ENCODE measurements at places on chromosomes 11 and 22.
A peak's percentile ranks its signal among the peaks of the same experiment; 100 is the strongest.

DNA sequence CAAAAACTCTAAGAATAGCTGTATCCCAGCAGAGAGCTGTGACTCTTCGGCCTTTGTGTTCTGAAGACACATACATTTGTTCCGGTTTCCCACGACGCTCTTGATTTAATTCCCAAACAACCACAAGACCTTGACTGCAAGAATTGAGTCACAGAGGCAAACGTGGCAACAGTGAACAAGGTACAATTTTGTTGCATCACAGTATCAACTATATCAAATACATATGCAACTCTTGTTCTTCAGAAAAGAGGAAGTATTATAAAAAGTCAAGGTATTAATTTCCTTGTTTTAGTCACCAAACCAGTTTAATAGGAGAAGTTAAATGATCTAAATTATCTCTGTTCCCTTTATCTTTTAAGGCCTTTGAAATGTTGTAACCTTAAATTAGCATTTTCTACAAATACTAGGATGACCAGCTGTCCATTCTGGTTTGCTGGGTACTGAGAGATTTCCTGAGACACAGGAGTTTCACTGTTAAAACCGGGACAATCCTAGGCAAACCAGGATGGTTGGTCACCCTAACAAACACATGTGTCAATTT is 11.1 kb downstream of the HPS5 start:
- peak; percentile 16 for DNase-seq

GRCh38 chr22:47111626-47112581 is 349.5 kb downstream of the TBC1D22A start:
- no peak for DNase-seq

GRCh38 chr11:35373284-35373933 is 45.9 kb downstream of the SLC1A2 start:
- no peak for DNase-seq

DNA sequence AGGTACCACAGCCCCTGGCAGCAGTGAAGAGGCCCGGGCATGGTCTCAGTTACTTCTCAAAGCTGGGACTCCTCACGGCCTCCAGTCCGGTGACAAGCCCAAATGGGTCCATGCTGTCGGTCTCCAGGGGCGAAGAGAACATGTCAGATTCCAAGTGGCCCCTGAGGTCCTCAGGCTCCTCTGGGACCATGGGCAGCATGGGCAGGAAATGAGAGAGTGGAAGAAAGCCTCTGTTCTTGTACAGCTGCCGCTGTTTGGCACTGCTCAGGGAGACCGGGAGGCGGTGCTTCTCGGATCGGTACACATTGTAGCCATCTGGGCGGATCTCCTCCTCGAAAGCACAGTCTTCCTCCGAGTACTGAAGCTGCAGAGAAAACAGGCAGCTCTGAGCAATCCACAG is 4.6 kb downstream of the FGF19 start:
- DNase-seq = no peak

DNA sequence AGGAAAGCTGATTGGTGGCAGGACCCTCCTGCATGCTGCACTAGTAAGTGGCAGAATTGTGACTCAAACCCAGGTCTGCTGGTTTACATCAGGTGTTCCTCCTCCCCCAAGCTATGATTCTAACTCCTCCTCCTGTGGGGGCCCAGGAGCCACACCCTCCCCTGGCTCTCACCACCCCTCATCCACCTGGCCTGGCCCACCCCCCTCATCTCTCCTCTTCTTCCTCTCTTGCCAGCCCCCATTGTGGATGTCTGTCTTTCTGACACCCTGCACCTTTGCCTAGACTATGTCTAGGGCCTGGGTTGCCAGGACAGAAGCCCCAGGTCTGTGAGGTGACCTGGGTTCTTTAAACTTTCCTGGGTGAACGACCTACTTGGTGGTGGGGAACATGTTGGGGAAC is 59.9 kb downstream of the GRIK4 start:
- DNase-seq = no peak

- peak; percentile 85 for DNase-seq
Observed at GRCh38 chr11:118838905-118839553, 44.7 kb upstream of the CXCR5 start.

- no peak for DNase-seq
Observed at GRCh38 chr11:36432738-36433137, 77.3 kb downstream of the TRAF6 start.

DNA sequence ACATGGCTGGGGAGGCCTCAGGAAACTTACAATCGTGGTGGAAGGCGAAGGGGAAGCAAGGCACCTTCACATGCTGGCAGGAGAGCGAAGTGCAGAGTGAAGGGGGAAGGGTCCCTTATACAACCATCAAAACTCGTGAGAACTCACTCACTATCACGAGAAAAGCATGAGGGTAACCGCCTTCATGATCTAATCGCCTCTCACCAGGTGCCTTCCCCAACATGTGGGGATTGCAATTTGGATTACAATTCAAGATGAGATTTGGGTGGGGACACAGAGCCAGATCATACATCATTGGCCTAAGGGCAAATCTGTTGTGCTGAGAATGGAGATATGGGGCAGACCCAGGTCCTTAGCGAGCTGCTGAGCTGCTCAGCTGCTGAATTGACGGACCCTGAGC is 13.1 kb downstream of the C1QTNF6 start:
- no peak for DNase-seq

DNA sequence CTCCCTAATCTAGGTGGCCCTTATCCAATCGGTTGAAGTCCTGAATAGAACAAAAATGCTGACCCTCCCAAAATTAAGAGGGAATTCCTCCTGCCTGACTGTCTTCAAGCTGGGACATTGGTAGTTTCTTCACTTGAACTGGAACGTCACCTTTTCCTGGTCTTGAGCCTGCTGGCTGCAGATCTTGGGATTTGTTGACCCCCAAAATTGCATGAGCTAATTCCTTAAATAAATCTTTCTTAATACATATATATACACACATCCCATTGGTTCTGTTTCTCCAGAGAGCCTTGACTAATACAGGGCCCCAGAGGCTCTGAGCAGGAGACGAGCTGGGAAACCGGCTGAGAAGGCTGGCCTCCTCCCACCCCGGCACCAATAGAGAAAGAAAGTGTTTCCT is 46.2 kb downstream of the TRIM29 start:
- no peak for DNase-seq

DNA sequence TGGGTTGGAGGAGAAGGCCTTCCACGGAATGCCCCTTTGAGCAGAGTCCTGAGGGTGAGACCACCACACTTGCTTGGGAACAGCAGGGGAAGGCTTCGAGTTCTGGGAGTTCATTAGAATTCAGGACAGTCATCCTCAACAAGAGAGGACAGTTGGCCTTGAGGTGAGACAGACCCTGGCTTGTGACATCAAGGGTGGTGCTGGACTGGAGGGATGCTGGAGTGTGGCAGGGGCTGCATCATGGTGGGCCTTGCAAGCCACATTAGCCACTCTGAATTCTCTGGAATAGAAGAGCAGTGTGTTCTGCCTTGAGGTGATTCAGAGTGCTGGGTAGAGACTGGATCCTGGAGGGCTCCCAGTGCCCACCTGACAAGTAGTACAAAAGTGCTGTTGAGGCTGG is 26.3 kb downstream of the APLP2 start:
- no peak for DNase-seq

GRCh38 chr22:28064920-28065319 is 145.9 kb upstream of the PITPNB start:
- DNase-seq = no peak

DNA sequence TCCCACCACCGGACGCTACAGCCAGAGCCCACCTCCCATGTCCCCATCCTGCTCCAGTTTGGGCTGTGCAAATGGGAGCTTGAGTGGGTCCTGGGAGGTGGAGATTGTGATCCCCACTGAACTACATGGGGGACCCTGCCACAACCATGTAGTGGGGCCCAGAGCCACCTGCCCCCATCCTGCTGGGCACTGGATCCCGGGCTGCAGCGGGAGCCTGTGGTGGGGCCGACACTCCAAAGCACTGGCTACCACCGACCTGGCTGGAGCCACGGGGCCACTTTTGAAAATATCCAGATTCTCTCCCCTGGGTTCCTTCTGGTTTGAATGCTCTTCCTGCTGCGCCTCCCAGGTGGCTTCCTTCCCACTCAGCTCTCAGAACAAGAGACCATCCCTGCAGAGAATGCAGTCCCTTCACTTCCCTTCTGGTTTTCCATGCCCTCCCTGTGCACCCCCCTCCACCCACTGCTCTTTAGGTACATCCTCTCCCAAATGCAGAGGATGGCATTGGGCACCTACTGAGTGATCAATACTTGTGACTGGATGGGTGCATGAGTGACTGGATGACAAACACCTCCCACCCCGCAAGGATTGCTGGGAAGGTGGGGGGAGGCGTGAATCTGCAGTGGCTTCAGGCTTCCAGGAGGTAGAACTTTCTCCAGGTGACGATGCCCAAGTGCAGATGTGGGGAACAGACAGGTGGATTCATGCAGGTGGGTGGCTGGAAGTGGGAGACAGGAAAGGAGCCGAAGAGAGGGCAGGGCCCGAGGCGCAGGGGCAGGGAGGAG is 846 bp upstream of the UNC93B1 start:
- no peak for DNase-seq
